Fibroblast of skin of left quadriceps (primary cell): ENCODE measurements at places on chromosomes 2 and 18.

GRCh38 chr2:230521386-230521785, 105.4 kb downstream of the SP100 start:
- no peak for DNase-seq

- DNase-seq, result no peak
Observed at GRCh38 chr2:128558441-128558840, 239.8 kb upstream of the HS6ST1 start.

DNA sequence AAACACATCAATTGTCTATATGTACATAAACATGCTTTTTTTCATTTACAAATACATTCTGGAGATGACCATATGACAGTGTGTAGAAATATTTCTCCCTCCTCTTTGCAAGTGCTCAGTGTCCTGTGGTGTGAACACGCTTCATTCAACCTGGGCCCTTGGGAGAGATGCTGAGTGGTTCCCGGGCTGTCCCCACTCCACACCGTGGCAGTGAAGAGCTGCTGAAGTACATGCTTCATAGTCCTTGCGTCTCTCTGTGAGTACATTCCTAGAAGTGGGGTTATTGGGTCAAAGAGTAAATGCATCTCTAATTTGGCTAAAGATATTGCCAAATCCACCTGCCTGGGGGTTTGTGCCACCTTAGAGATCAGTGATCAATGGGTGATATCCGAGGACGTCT, 6.5 kb upstream of the GPR35 start:
- DNase-seq, result no peak

DNA sequence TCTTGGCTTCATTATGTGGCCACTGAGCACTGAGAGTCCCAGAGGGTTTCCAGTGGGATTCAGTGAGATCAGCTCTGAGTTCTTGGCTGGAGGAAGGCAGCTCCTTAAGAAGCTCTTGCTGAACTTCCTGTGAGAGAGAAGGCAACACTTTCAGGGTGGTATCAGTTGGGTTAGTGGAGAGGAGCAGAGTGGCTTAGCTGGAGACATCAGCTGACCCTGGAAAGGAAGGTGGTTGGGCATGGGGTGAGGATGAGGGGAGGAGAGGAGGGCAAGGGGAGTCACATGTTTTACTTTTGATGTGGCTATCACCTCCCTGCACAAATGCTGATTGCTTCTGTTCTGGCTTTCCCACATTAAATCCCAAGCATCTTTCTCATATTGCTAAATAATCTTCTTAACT, 95.1 kb downstream of the ACOXL start:
- no peak for DNase-seq

- no peak for DNase-seq
Observed at GRCh38 chr2:167489325-167489724, 601.0 kb downstream of the XIRP2 start.

DNA sequence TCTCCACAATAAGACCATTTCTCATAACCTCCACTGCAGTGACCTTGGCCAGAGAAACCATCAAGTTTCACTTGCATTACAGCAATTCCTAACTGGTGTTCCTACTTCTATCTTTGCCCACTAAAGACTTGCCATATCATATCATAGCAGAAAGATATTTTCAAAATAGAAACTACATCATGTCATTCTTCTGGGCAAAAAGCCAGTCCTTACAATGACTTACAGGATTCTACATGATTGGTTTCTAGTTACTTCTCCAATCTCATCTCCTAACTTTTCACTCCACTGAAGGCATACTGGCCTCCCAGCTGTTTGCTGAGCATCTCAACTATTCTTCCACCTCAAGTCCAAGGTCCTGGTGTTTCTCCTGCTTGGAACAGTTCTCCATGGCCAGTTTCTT, 151.4 kb downstream of the HNMT start:
- DNase-seq, result no peak
